ENCODE measurements at places on chromosomes 12 and 14. TPM values are rescaled to one million over a fixed set of nuclear protein-coding genes. Genes with fewer than 3 reads are reported as not detected.

DNA sequence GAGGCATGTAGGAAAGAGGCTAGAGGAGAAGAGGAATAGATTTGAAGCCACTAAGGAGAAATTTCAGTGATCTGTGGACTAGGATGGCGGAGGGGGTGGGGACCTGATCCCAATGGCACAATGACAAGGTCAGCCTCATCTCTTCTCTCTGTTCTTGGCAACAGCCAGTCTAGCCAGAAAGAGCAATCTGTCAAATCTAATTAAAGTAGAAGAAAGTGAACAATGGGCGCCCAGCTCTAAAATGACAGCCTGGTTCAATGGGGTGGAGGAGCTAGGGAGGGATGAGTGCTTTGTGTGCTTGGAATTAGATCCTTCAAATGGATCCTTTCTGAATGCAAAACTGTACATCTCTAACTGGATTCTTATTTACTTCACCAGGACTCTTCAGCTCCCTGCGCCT lies 37.2 kb upstream of the TUBA1C start:
- DNase-seq: no peak

DNA sequence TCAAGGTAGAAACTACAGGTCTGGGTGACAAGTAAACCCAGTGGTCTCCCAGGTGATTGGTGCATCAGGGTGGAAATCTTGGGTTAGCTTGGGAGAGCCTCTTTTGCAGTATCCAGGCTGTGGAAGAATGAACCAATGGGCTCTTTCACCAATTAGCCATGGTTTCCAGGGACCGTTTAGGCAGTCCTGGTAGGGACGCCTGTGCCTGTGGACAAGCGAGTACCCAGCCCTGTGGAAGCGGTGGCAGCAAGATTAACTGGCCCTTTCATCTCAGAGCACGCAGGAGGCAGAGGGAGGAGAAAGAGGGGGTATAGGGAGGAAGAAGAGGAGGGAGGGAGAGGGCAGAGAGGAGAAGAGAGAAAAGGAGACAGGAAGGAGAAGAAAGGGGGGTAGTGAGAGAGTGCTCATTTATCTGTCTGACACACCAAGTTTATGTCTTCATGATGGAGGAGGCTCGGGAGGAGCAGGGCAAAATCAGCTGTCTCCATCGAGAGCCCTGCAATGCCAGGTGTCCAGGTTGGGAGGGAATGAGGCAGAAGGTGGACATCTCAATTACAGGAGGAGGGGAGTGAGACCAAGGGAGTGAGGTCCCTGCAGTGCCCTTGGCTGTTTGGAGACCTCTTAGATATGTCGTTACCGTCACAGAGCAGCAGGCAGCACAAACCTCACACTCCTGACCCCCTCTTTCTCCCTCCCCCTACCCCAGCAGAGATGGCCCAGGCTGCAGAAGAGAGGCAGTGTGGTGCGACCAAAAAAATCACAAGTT lies 4.6 kb upstream of the ZDHHC22 start:
- no peak for DNase-seq

DNA sequence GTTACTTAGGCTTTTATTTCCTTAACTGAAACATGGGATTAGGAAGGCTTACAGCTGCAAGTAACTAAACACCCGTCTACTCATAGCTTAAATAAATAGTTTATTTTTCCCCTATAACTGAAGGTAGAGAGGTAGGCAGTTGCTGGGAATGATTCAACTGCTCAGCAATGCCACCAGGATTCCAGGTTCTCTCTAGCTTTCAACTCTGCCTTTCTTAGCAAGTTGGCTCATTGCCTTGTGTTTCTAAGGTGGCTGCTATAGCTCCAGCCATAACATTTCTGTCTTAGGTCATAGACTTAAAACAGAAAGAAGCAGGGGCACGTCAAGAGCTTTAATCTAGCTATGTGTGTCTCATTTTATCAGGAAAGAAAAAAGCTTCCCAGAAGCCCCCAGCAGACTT lies 103.7 kb upstream of the MDM1 start:
- no peak for DNase-seq

GRCh38 chr12:114903083-114903691 lies 219.2 kb upstream of the TBX3 start:
- no peak for DNase-seq

DNA sequence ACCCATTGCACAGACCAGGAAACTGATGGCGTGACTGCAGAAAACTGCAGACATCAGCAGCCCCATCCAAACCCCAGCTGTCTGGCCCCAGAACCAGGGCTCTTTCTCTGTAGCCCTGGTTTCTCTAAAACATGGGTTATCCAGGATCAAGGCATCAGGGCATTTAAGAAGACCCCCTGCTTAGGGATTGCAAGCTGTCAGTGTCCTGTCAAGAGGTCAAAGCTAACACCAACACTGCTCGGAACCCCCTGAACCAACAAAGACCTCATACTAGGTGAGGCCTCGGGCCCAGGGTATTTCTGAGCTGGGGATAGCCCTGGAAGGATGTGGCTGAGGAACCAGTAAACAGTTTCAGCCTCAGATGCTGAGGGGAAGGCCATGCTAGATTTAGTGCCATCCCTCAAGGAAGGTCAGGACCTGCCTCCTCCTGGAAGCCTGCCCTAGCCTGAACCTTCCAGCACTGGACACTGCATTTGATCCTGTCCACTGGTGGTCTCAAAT lies 39.2 kb downstream of the BCL11B start:
- no peak for DNase-seq

Gene ALDH2
- total RNA-seq: 2.7 TPM

Gene PRB2
- not detected for total RNA-seq
